ENCODE measurements at places on chromosomes 2 and 18. TPM values are rescaled to one million over a fixed set of nuclear protein-coding genes. Genes with fewer than 3 reads are reported as not detected.

CRYBA2 gene
- not detected for polyA plus RNA-seq

DNA sequence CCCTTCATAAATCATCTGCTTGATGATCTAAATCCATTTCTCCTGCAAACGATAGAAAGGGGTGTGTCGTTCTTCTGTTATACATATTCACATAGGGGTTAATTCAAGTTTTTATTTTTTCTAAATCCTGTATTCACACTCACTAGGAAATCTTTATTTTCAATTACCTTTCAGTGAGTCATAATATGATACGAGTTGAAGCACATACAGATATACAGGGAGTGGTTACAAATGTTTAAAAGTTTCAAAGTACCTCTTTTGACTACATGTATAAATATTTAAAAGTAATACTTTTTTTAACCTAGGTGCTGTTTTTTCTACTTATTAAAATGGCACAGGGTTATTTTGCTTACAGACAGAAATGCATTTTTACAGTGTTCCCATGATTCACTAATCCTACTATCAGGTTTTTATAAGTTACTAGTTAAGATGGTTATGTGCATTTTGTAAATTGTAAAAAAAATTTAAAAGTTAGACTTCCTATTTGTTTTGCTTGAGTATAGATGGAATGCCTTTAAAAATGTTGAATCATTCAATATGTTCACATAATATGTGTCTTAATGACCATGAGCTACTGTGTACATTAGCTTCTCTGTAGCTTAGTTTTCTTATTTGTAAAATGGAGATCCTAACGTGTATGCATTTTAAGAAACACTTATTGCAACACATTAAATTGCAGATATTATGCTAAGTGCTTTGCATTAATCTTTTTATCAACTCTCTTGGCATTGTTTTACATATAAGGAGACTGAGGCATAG, 1378.1 kb downstream of the DSC3 start:
- DNase-seq, result no peak

DNA sequence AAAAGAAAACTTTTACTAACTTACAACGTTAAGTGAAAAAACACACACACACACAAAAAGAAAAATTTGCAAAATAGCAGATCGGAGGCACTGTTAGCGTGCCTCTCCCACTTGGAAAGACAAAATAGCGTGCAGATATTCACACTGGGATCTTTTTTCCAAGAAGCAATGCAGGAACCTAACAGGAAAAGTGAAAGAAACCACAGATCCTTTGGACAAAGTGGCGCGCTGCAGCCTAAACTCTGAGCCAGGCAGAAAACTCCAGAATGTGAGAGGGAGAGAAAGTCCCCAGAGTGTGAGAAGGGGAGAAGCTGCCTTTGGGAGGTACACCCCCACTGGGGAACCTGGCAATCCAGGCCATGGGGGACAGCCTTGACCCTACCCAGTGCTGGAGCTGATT, 70.7 kb upstream of the SERPINE2 start:
- no peak for DNase-seq

GRCh38 chr2:160062292-160063005, at the start of gene PLA2R1:
Gene PLA2R1 (minus strand): TSS chr2:160062615. CDS start chr2:160062403, 212 bp downstream.
- peak; percentile 40 for DNase-seq

DNA sequence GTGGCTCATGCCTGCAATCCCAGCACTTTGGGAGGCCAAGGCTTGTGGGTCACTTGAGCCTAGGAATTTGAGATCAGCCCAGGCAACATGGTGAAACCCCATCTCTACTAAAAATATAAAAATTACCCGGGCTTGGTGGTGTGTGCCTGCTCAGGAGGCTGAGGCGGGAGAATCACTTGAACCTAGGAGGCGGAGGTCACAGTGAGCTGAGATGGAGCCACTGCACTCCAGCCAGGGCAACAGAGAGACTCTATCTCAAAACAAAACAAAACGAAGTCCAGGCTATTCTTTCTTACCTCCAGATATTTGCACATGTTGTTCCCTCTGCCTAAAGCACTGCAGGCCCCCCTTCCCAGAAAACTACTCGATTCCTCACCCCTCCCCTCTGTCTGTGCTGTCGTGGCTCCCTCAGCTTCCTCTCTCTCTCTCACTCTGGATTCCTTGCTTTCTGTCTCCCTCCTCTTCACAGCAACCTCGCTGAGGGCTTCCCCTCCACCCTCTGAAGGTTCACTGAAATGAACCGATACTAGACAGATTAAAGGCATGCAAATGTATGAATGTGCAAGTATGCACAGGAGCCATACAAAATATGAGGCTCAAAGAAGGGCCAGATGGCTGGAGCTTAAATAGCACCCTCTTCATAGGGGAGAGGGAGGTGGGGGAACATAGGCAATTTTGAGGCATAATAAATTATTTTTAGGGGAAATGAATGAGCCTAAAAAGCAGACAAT, 18.5 kb downstream of the TMEM177 start:
- no peak for DNase-seq

DNAH7 gene
- polyA plus RNA-seq, result 6.5 TPM

SMCHD1 gene
- 65.8 TPM for polyA plus RNA-seq

DNA sequence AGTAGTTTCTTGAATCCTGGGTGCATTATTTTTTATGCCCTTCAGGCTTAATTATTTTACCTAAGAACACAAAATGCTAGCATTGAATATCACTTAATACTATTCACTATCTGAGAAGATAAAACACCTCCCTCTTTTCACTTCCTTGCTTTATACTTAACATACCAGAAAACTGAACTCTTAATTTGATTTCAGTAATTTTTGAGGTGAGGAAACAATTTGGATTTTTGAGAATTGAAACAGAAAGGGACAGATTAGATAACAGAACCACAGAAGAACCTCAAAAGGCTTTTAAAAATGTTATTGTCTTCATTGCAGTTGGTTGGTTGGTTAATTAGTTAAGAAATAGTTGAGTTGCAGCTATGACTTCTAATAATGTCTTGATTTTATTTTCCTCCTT, 69.5 kb downstream of the GPD2 start:
- DNase-seq, result no peak

DNA sequence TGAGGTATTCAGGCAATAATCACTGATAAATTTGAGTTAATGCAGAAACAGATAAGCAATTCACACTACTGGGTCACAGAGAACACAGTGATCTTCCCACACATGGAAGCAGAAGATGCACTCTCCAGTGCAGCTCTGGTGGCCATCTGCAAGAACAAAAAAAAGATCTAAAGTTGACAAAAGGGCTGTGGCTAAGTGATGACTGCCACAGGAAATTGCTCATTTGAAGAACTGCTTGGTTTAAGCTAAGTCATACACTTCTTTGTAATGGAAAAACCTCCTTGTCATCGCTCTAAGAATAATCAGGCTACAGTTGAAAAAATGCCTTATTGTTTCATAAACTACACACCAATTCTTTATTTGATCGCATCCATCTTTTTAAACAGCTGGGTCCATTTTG, 115.1 kb downstream of the DTNB start:
- DNase-seq, result no peak

- no peak for DNase-seq
These were observed 11.7 kb downstream of the DOK1 start for GRCh38 chr2:74566076-74566753.

DNA sequence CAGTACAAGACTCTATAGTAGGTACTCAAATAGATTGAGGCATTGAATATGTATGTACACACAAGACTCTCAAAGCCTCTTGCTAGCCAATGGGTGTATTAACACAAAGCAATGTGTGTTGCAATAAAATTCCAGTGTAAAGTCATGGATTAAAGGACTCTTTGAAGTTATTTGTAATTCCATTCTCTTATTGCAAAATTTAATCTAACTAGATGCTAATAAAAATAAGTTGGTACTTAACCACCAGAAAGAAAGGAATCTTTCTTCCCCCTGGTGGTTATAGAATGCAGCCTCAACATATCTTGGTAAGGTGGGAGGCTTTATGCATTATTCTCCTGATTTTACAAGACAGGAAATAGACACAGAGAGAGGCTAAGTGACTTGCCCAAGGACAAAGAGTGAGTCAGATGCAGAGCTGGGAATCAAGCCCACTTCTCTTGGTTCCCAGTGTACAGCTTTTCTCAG, 18.0 kb downstream of the LRP1B start:
- DNase-seq, result no peak

PID1 gene
- polyA plus RNA-seq, result 7.9 TPM

MAL gene
- polyA plus RNA-seq, result 314 TPM

DNA sequence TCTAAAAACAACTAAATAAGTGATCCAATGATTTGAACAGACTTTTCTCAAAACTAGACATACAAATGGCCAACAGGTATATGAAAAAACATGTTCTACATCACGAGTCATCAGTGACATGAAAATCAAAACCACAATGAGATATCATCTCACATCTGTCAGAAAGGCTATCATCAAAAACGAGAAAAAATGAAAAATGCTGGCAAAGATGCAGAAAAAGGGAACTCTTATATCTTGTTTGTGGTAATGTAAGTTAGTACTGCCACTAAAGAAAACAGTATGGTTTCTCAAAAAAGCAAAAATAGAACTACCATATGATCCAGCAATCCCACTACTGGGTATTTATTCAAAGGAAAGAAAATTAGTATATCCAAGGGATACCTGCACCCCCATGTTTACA, 255.3 kb upstream of the FBXO11 start:
- DNase-seq, result no peak

DNA sequence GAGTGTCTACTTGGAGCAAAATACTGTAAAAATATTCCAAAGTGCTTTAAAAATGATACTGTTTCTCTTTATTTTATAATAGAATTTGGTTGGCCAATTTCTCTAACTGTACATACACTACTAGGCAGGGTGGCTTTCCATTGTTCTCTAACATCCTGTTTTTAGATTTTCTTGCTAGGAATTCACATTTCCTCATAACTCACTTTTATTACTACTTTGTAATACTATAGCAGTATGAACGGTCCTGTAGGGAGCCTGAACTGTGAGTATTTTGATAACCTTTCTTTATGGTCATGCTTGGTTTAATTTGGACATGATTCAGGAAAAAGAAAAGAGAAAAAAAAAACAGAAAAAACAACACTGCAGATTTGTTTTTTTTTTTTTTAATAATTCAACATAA, 37.8 kb downstream of the GCG start:
- DNase-seq, result no peak

GRCh38 chr2:38486213-38487026, 109.3 kb upstream of the ATL2 start:
- no peak for DNase-seq

GRCh38 chr2:167652401-167652800, 595.0 kb downstream of the STK39 start:
- no peak for DNase-seq

DNA sequence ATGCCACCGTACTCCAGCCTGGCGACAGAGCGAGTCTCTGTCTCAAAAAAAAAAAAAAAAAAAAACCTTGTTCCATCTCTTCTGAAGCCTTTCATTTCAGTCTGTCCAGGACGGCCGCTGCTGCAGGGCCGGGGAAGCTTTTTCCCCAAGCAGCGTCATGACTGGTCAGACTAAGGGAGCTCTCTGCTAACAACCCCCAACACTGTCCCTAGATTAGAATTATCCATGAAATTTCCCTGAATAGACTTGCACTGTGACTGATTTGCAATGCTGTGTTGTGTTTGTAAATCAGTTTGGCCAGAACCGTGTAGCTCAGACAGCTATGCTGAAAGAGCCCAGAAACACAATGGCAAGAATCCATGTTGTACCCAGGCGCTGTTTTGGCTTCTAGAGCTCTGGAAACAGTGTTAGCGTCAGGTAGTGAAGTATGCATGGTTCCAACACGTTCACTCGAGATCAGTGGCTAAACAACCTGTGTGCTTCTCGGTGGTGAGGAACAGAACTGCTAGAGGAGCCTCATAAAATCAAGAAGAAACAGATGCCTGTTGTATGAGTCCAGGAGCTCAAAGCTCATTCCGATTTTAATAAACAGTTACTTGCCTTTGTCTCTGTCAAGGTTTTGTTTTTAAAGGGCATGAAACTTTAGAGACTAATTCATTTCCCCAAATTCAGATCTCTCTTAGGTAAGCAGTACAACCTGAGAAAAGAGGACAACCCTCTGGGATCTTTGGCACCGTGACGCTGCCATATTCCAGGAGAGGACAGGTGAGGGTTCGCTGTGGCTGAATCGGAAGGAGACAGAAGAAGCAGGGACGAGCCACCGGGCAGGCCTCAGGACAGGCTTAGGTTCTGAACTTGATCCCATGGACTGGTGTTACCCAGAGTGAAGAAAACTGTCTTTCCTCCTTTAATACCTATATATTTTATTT, 43.5 kb downstream of the GORASP2 start:
- DNase-seq, result no peak

LONRF2 gene
- polyA plus RNA-seq, result 3.1 TPM

- no peak for DNase-seq
These were observed 6.7 kb upstream of the COMMD1 start for GRCh38 chr2:61898810-61899209.

DNA sequence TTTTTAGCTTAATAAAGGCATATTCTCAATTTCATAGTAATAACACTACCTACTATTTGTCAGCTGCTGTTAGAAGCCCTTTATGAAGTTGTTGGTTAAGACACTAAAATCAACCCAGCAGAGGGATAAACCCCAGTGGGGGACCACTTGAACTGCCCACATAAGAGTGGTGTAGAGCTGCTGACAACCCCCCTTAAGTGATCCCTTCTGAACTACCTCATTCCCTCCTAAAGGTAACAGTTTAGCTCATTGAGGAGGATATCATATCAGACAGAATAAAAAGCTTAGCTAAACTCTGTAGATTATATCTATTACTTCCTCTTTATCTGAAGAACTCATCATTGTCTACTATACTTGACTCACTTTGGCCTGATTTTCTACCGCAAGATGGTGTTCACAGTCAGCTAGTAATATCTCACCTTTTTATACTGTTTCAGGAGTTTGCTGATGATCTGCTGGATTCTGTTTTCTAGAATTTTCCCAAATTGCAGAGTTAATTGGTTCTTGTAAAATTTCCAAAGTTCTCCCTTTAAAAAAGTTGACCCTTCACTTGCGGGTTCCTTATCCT, 16.2 kb downstream of the GALM start:
- DNase-seq, result no peak

- no peak for DNase-seq
These were observed 112.2 kb downstream of the ZFP36L2 start for GRCh38 chr2:43114210-43114609.

Data from right renal pelvis (tissue), 4 donors.